Suppressor macrophage treated with lipopolysaccharide for 4 hours (primary cell): ENCODE measurements at places on chromosomes 7 and 10.

GRCh38 chr7:25884265-25884828 lies 267.7 kb upstream of the NFE2L3 start:
- DNase-seq: no peak

DNA sequence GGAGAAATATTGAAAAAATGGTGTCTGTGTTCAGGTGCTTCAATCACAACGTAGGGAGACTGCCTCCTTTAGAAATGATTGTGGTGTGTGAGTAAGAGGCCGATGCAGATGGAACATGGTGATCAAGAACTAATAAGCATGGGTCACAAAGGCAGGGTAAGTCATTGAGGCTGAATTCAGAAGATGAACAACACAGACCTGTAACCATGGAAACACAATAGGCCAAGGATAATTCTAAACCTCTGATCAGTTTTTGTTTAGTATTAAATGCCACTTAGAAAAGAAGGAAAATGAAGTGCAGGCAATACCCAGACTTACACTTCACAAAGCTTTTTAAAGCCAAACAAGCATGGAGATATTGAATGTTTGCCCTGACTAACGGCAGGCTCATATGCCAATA lies 32.8 kb upstream of the TAS2R16 start:
- no peak for DNase-seq

GRCh38 chr10:43166207-43166879 lies 28.1 kb downstream of the CSGALNACT2 start:
- no peak for DNase-seq

DNA sequence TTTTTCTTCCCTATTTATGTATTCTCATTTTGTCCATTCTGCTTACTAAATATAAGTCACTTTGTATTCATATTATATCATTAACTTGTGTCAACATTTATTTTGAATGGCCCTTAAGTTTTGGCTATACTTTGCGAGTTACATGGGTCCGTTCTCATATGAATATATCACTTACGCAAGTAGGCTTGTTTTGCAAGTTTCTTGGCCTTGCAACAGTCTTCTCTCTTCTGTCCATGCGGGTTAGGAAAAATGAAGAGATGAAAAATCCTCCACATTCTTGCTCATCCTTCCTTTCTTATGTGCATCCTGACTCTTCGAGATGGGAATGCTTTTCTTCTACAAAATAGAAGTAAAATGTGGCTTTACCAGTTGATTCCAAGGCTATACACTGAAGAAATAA lies 82.8 kb downstream of the GPR158 start:
- DNase-seq: no peak

GRCh38 chr10:88243836-88244730 lies 339.0 kb downstream of the RNLS start:
- no peak for DNase-seq

GRCh38 chr10:102613785-102614184 lies 30.5 kb upstream of the TRIM8 start:
- DNase-seq: no peak
